ENCODE measurements at places on chromosomes 7 and 10.

GRCh38 chr10:110808615-110809014 is 63.1 kb upstream of the PDCD4 start:
- DNase-seq = no peak

DNA sequence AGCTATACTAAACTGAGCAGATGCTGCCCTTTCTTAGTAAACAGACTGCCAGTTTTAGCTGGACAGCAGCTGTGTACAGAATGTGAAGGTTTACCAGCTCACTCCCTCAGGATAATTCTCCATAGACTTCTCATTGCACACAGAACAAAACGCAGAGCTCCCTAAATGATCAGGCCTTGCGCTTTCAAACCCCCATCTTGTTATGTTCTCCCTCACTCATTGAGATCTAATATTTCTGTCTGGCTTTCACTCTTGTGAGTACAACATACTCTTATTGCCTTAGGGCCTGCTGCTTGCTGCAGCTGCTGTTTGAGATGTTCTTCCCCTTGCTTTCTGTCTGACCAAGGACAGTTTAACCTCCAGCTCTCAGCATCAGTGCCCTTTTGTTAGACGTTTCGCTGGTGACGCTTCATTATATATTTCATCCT is 17.3 kb downstream of the VWDE start:
- no peak for DNase-seq

- no peak for DNase-seq
Observed at GRCh38 chr7:127290801-127291361, 38.1 kb upstream of the GRM8 start.

DNA sequence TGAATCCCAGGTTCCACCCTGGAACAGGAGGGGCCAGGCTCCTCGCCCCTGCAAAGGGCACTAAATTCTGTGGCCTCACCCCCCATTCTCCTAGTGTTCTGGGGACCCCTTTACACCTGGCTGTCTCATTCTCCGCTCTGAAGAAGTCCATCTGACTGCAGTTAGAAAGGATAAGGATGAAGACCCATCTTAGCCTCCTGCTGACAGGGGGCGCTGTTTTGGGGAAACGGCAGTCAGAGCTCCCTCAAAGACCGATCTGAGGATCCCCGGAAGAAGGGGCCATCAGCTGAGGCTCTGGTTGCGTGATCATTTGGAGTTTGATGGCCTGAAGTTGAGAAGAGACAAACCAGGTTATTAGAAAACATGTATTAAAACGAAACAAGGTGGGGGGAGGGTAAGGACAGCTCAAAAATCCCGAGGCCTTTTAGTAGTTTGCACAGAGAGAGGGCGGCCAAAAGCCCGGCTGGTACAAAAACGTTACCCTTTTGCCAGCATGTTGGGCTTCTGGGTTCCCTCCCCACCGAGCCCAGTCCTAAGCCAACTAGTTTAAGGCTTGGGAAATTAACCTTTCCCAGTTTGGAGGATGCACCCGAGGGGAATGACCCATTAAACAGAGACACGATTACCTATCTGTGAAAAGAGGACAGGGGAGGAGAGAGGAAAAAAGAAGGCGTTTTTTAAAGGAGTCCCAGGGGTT is 102.8 kb downstream of the CHN2 start:
- DNase-seq = no peak

DNA sequence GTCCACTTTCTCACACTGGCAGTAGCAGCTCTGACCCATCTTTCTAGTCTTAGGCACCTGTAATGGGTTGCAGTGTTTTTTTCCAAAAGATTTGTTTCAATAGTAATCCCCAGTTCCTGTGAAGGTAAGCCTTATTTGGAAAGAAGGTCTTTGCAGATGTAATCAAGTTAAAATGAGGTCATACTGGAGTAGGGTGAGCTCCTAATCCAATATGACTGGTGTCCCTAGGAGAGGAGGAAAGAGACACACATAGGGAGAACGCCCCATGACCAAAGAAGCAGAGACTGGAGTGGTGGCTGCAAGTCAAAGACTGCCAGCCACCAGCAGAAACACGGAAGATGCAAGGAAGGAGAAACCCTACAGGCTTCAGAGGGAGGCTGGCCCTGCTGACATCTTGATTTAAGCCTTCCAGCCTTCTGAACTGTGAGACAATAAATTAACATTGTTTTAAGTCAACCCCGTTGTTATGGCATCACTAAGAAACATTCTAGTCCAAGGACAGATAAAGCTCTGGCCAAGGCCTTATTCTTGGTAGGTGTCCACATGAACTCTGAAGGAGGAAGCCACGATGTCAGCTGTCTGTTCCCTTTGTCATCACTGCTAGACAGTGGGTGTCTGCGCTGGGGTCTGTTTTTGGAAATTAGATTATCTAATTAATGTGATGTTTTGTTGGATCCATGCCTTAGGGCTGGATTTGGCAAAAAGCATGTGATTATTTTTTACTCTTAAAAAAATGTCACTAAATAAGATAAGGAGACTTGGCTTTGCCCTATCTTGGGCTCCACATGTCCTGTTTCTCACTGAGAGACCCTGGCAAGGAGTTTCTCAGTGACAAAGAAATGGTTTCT is 214.9 kb downstream of the KCNMA1 start:
- DNase-seq = peak; percentile 28

DNA sequence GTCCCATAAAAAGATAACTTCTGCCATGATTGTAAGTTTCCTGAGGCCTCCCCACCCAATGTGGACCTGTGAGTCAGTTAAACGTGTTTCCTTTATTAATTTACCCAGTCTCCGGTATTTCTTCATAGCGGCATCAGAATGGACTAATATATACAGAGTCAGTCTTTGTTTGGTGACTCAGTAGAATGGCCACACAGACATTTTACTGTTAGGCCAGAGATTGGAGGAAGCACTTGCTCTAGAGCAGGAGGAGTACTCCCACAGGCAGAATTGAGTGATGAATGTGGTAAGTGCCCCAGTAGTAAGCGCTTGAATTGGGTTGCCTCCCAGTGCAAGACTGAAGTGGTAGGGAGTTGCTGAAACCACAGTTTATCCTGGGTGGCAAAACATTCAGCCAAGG is 149.5 kb upstream of the SMIM30 start:
- DNase-seq = peak; percentile 31

GRCh38 chr7:26673271-26673670 is 191.1 kb downstream of the SKAP2 start:
- no peak for DNase-seq

DNA sequence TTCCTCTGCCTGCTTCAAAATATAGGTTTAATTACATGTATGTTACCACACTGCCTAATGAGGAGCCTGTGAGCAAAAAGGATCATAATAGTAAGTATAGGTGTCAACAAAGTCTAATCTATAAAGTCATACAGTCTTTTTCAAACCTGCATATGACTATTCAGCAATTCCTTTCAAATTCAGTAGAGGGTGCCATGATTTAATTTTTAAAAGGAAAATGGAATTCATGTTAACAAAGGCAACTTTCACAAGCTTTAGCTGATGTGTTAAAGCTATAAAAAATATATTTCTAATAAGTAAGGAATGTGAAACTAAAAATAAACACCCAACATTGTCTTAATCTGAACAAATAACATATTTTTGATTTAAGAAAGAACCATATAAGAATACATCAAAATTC is 52.1 kb downstream of the MPP7 start:
- peak; percentile 51 for DNase-seq

DNA sequence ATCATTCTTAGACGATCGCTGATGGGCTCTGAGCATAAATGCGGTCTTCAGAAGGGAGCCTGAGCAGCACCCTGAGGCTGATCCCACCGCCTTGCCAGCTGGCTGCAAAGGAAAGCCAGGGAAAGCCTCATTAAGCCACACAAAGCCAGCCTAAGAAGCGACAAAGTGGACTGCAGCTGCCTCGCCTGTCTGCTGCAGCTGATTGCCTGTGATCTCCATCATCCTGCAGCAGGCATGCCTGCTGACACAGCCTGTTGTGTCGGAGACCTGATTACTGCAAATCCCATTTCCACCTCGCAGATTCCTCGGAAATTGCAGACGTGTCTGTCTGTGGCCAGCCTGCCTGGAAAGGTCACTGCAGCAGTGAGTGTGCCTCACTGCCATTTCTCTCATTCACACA is 1087.0 kb upstream of the AUTS2 start:
- DNase-seq = peak; percentile 17

GRCh38 chr7:374706-375311 is 84.8 kb downstream of the FOXL3 start:
- DNase-seq = no peak

DNA sequence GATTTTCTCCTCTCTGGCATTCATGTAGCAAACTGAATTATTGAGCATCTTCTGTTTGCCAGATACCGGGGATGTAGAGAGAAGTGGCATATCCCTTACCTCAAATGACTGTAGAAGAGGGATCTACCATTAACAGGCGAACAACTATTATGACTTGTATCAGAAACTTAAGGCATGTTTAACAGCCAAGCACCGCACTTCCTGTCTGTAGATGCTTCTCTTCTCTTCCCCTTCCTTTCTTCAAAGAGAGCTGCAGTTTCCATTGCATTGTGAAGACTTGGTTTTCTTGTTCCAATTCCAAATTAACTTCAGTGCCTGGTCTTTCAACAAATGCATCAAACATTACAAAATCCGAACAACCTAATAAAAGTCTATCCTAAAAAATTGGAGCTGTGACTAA is 49.3 kb downstream of the LRRC4 start:
- DNase-seq = no peak

DNA sequence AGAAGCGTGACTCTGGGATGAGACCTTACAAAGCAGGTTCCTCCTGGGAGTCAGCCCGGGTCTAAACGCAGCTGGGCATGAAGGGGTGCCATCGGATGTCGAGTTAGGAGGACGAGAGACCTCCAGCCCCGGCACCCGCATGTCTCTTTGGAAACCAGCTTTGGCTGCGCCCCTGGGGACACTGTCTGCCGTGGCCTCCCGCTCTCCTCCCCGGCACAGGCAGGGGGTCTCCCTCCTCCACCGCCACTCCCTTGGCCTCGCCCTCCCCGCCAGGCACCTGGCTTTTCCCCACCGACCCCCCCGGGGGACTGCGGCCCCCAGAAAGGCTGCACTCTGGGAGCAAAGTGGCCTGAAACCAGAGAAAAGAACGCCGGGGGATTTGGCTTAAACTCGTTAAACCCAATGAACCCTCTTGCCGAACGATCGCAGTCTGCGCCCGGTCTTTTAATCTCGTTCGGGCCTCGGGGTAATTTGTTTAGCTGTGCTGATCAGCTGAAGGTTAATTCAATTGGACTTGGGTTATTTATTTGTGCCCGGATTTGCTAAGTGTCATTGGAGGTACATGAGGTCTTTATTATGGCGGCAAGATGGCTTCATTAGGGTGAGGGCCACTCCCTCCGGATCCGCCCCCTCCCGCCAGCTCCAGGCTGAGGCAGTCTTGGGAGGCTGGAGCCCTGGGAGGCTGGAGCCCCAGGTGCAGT is 16.4 kb upstream of the PSMG3 start:
- no peak for DNase-seq

DNA sequence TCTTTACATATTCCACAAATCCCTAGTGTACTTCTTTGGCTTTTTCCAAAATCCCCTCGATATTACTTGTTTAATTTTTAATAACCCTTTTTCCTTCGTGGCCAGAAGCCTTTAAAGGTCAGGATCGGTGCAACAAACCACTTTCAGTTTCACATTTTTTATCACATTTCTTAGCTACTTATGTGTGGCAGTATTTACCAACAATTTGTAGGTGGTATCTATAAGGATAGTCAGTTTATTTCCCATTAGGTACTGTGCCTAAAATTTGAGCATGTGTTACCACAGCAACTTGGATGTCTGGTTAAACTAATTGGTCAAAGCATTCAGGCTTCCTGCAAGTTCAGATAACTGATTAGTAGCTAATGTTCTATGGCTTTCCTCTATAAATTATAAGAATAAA is 104.9 kb downstream of the CDK14 start:
- DNase-seq = no peak

- peak; percentile 60 for DNase-seq
Observed at GRCh38 chr10:3828404-3829155, 43.6 kb upstream of the KLF6 start.

DNA sequence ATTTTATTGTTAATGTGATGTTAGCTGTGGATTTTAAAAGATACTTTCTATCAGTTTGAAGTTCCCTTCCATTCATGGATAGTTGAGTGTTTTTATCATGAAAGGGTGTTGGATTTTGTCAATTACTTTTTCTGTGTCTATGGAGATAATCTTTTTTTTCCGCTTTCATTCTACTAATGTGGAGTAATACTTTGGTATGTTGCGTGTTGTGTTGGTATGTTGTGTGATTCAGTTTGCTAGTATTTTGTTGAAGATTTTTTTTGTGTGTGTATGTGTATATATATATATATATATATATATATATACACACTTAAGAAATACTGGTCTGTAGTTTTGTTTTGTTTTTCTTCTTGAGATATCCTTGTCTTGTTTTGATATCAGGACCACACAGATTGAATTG is 100.3 kb downstream of the CCSER2 start:
- peak; percentile 26 for DNase-seq

- no peak for DNase-seq
Observed at GRCh38 chr7:124033095-124033806, 384 bp upstream of the TMEM229A start.

GRCh38 chr7:151847681-151848081 is 29.2 kb downstream of the PRKAG2 start:
- DNase-seq = no peak

DNA sequence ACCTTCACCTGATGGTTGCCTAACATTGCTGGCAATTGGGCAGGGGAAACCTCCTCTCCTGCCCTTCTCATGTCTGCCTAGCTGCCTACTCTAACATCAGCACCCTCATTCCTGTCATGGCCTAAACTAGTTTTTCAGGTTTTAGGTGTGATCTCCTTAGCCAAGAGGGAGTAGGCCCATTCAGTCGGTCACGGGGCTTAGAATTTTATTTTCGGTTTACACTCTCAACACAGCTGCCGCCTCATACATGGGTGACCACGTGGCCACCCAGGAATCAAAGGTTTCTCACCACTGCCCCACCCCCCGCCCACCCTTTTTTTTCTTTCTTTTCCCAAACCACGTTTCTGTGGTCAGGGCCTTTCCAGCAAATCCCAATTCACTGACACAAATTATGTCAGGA is 97.2 kb downstream of the RALA start:
- peak; percentile 34 for DNase-seq

- no peak for DNase-seq
Observed at GRCh38 chr10:123301077-123301857, 147.1 kb downstream of the BUB3 start.

DNA sequence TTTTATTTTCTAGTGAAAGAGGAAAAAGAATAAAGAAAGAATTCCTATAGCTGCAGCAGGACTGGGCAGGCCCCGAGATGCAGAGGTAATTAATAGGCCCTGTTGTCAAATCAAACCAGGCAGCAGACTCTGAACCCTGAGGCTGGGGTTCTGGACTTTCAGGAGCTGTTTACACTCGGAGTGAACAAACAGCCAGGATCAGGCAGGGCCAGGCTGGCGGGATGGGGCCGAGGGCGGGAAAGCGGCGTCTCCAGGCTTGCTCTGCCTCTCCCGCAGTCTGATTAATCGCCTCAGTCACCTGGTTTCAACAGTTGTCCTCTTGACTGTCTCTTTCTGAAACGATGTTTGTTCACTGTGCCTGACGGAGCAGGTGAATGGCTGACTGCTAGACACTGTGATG is 675.4 kb upstream of the FOXK1 start:
- no peak for DNase-seq

DNA sequence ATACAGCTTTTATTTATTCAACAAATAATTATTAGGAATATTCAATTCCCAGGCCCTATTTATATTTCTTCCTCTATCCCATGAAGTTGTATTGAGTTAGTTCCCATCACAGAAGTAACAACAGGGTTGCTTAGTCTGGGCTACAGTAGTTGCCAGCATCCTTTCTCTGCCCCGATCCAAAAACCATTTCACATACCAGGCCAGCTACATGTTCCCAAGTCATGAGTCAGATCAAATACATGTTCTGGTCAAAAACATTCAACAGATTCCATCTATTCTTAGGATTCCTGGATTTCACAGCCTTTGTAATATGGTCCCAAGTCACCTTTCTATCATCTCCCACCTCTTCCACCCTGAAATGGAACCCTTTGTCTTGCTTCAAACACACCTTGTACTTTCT is 91.6 kb downstream of the RAB11FIP2 start:
- DNase-seq = peak; percentile 84
